HuH-7.5 (cell line): ENCODE measurements at places on chromosomes 7 and 10.

GRCh38 chr7:85094046-85094725 is 92.7 kb downstream of the SEMA3D start:
- DNase-seq: no peak

DNA sequence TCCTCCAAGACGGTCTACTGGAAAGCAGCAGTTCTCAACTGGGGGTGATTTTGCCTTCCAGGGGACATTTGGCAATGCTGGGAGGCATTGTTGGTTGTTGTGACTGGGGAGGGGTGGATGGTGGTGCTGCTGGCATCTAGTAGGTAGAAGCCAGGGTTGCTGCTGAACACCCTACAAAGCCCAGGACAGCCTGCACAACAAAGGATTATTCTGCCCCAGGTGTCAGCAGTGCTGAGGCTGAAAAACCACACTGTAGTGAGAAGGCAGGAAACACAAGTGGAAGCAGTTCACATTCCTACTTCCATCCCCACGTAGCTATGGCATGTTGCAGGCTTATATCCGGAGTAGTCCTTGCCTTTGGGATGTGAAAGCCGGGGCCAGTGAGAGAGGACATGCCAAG is 86.9 kb downstream of the AOAH start:
- no peak for DNase-seq

DNA sequence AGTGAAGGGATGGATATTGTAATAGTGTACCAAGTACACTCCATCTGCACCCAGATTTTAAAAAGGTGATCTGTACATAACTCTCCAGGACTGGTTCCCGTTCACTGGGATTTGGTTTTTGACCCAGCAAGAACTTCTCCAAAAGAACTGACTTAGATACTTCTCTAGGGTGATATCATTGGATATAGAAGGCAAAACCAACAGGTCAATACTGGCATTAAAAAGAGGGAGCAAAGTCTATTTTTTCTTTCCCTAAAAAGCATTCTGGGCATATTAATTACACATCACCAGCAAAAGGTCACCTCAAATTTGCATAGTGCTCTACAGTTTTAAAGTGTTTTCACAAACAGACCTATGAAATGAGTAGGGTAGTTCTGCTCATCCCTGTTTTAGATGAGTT is 3.5 kb downstream of the MYPN start:
- no peak for DNase-seq

DNA sequence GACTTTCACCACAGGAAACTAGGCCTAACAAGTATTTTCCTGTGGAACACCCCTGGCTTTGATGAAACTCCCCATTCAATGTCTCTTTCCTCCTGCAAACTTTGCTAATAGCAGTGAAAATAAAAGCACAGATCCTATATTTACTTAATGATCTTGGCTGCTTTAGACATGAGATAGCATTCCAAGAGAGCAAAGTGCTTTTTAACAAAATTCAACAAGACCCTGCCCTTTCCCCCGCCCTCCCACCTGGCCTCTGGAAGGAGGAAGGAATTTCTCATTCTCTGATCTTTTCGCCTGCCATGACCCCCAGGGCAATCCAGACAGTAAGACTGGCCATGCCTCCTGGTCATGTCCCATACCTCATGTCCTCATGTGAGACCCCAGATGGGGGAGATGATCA is 185.7 kb downstream of the KCNMA1 start:
- no peak for DNase-seq

DNA sequence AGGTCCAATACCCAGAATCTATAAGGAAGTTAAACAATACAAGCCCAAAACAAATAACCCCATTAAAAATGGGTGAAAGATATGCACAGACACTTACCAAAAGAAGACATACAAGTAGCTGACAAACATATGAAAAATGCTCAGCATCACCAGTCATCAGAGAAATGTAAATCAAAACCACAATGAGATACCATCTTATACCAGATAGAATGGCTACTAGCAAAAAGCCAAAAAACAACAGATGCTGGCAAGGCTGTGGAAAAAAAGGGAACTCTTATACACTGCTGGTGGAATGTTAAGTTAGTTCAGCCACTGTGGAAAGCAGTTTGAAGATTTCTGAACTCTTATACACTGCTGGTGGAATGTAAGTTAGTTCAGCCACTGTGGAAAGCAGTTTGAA is 331.1 kb downstream of the KIF20B start:
- no peak for DNase-seq

GRCh38 chr7:53904355-53904754 is 637.8 kb upstream of the VSTM2A start:
- DNase-seq: no peak
